Activated T-cell treated with anti-CD3 and anti-CD28 coated beads, Interleukin-2, amount 50 U/mL, for 72 hours (primary cell): ENCODE measurements at places on chromosomes 7 and 10. TPM values are rescaled to one million over a fixed set of nuclear protein-coding genes. Genes with fewer than 3 reads are reported as not detected.

DNA sequence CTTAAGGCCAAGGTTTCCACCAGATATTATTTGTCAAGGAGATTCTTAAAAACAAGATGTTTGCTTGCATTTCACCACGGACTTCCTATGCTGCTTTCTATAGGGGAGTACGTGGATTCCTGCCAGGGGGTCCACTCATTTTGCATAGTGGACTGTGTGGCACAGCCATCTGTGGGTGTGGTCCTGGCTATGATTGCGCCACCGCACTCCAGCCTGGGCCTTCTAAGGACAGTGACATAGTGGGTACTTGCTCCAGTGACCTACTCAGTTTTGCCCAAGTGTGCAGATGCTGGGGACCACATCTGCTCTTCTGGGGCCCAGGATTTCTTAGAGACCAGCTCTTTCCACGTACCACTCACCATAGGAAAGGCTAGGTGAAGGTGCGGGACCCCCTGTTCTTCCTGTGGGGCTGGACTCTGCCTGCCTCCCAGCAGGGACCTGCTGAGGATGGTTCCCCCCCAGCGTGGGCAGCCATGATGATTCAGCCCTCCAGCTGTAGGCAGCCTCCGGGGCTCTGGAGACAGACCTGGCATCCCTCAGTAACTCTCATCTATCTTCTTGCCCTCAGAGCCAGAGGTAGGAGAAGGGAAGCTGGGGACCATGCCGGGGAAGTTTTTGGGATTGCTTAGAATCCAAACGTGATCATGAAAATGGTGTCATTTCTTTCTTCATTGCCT, 42.9 kb downstream of the HK1 start:
- DNase-seq: no peak

The CAPZA2 gene
- 144 TPM for total RNA-seq

The VWC2 gene
- not detected for total RNA-seq

DNA sequence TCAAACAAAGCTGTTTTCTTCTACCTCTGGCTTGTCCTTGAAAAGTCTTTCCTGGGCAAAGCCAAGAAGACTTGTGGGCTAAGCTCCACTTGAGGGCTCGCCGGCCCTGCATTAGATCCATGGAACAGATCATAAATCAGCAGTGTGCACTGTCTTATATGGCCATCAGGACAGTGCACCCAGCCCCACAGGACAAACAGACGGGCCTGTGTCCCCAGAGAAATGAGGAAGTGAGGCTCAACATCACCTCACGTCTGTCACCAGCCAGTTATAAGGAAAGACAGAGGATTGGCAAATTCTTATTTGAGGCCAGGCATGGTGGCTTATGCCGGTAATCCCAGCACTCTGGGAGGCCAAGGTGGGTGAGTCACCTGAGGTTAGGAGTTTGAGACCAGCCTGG, 12.3 kb upstream of the IFT22 start:
- DNase-seq: no peak

GRCh38 chr7:21030237-21030871, 243.7 kb upstream of the SP8 start:
- DNase-seq: no peak

The PARD3 gene
- total RNA-seq: 3.7 TPM

DNA sequence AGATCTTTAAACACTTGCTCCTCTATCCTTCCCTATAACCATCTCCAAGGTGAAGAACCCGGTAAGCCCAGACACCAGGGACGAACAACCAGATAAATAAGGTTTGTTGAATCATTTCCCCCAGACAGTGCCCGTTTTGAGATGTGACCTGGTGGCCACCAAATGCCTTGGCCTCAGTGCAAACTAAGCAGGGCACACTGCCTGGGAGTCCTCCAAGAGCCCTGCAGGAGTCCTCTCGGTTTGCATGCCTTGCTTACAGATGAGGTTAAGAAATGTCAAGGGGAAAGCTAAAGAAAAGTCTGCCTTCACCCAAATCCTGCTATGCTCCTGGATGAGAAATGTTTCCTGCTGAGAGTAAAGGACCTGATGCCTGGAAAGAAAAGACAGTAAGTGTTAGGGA, 31.6 kb downstream of the SLIT1 start:
- no peak for DNase-seq

The CYP3A7 gene
- not detected for total RNA-seq

The PTN gene
- total RNA-seq: not detected

GRCh38 chr7:74275401-74275881, 13.8 kb upstream of the CLIP2 start:
- DNase-seq: no peak

GRCh38 chr7:96728139-96728538, 18.5 kb upstream of the SEM1 start:
- DNase-seq: no peak

GRCh38 chr10:88281592-88282347, 301.3 kb downstream of the RNLS start:
- DNase-seq: no peak

GRCh38 chr7:95886501-95887090, 114.2 kb downstream of the DYNC1I1 start:
- no peak for DNase-seq

The RBM17 gene
- total RNA-seq: 156 TPM

DNA sequence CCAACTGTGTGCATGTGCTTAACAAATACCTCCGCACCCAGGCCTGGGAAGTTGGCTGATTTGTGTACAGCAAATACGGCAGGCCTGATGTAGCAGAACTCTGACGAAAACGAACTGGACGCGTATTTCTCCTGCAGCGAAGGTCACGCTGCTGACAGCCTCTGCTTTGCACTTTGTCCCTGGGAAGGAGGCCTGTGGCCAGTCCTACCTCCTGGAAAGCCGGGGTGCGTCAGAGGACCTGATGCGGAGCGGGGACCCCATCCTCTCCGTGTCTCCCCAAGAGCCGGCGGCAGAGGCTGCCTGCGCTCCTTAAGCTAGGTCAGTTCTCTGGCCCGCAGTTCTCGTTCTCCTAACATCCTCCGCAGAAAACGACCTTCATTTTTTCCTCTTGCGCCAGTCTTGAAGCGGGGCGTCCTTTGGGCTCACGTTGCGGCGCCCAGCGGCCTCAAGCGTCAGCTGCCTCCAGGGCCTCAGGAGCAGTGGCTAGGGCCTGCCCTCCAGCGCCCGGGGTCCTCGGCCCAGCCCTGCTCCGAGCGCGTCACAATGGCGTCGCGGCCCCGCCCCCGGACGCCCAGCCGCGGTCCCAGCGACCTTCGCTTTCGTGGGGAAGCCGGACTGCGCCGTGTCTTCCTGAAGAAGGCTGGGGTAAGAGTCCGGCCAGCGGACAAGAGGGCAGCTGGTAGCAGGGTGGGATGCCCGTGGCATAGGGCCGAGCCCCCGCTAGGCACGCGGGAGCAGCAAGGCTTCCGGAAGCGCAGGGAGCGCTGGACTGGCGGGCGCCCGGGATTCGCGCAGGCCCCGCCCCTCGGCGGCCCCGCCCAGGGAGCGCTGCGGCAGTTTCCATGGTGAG, at the start of gene ZNF487:
TSS of gene ZNF487 (plus strand) at position 821 of the 850 bp plus-strand sequence. CDS start 38,703 bp downstream, outside the sequence.
- DNase-seq: peak; percentile 93

The PRSS37 gene
- not detected for total RNA-seq

GRCh38 chr7:8261711-8262695, at the start of gene ICA1:
ICA1 (minus strand) TSS chr7:8262167; CDS start chr7:8235926, 26,241 bp downstream.
- DNase-seq: peak; percentile 38

The CHCHD2 gene
- 437 TPM for total RNA-seq

The CCL24 gene
- not detected for total RNA-seq

DNA sequence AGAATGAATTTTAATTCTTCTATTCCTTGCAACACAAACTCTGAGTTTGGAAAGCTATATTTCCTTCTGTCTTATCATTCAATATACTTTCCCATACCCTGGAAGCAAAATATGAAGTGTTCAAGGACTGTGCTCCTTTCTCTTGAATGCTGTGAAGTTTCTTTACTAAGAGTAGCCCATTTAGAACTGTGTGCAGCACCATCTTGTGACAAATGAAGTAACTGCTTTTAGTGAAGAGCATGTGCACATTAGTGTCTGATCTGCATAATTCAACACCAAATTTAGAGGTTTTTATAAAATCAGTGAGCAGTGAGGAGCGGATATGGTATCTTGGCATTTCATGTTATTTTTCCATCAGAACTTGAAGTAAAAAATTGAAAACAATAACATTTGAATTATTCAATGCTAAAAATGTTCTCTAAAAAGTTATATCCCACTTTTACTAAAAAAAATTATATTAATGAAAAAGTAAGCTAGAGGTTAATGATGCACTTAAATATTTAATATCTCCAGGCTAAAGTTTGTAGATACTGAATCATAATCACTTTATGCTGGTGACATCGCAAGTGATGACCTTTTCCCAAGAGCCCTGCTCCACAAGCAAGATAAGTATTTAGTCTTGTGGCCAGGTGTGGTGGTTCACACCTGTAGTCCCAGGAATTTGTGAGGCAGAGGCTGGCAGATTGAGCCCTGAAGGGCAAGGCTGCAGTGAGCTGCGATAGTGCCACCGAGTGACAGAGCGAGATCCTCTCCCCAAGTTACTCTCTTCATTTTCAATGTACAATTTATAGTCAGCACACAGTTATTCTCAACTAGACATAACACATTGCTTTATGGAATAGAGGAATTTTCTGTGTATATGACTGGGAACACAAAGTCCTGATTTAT, 108.8 kb upstream of the PCLO start:
- DNase-seq: no peak

GRCh38 chr10:22483132-22483531, 137.8 kb downstream of the SPAG6 start:
- no peak for DNase-seq

The STK32C gene
- 17.2 TPM for total RNA-seq

The VPS37D gene
- 0.70 TPM for total RNA-seq

The SPDYE8 gene
- total RNA-seq: not detected

The TFR2 gene
- total RNA-seq: 5.8 TPM

- no peak for DNase-seq
Observed at GRCh38 chr7:128993419-128993818, 55.7 kb downstream of the IRF5 start.

GRCh38 chr10:125953778-125954385, 57.5 kb downstream of the FANK1 start:
- DNase-seq: no peak

DNA sequence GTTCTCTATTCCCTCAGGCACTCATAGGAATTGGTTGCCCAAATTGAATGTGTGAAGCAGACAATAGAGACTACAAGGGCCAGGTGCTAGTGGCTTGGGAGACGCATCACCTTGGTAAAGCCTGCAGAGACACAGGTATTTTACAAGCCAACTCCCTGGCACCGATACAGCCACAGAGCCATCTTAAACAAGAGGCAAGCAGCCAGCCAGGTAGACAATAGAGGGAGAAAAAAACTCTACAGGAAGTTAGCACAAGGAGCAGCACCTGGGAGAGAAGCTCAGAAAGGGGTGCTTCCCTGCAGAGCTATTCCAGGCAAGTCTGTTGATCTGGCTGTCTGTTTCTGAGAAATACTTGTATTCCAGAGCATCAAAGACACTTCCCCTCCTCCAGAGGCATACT, 43.0 kb upstream of the CDK1 start:
- no peak for DNase-seq

GRCh38 chr7:142556740-142557139, 192.5 kb upstream of the PRSS1 start:
- DNase-seq: peak; percentile 19

The GPR26 gene
- not detected for total RNA-seq

The JAKMIP3 gene
- total RNA-seq: 6.6 TPM

- DNase-seq: no peak
Observed at GRCh38 chr7:2015251-2015871, 217.4 kb downstream of the MAD1L1 start.

DNA sequence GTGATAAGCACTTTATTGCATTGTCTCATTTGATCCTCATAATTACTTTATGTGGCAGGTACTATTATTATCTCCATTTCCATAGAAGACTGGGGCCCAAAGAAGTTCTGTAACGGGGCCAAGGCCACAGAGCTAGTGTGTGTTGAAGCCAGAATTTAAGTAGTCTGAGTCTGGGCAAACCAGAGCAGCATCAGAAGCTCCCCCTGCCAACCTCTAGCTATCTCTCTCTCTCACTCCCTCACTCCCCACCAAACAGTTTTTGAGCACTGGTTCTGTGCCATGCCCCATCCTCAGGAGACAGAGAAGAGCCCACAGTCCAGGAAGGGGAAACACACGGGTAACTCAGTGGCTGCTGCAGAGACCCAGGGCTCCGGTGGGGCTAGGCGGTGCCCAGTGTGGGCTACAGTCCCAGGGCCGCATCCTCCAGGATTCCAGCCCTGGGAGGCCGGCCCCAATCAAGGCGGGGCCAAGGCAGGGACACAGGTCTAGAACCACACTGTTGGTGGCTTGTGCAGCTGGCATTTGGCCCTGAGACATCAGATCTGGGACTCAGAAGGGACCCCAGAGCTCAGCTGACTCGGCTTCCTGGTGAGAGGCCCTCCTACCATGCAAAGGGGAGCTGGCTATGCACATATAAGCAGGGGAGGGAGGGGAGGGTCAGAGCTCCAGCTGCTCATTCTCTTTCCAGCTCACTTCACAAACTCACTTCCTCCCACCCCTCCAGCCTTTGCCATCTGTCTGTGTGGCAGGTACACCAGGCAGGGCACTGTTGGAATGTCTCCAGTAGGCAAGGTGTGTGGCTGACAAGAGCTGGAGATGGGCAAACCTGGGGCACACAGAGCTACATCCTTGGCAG, 34.4 kb downstream of the COL13A1 start:
- DNase-seq: no peak

- no peak for DNase-seq
Observed at GRCh38 chr10:113345826-113346624, 206.8 kb upstream of the HABP2 start.

GRCh38 chr7:18019555-18019954, 8.1 kb downstream of the PRPS1L1 start:
- no peak for DNase-seq

- DNase-seq: no peak
Observed at GRCh38 chr10:98408799-98409198, 6.2 kb downstream of the PYROXD2 start.

GRCh38 chr7:133183042-133183794, 69.7 kb upstream of the EXOC4 start:
- no peak for DNase-seq

- no peak for DNase-seq
Observed at GRCh38 chr7:29362380-29362779, 167.8 kb downstream of the CHN2 start.
